ENCODE measurements at places on chromosomes 16 and 17.

- no peak for DNase-seq
Measured at GRCh38 chr17:8275421-8276290, 12.8 kb upstream of the RANGRF start.

GRCh38 chr16:88451586-88452481, 1.2 kb upstream of the ZFPM1 start:
- DNase-seq = no peak

DNA sequence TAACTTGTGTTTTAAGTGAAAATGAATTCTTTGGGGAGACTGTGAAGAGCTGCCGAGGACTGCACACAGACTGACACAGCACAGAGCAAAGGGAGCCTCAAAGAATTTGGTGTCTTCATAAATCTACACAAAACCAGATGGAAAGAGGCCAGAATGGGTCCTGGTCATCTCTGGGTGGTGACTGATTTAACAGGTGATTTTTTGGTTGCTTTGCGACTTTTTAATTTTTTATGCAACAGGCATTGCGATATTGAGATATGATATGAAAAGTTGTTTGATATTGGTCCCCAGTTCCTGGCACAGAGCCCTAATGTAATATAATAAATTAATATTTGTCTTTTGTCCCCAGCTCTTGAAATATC, 12.6 kb upstream of the EIF1 start:
- no peak for DNase-seq

DNA sequence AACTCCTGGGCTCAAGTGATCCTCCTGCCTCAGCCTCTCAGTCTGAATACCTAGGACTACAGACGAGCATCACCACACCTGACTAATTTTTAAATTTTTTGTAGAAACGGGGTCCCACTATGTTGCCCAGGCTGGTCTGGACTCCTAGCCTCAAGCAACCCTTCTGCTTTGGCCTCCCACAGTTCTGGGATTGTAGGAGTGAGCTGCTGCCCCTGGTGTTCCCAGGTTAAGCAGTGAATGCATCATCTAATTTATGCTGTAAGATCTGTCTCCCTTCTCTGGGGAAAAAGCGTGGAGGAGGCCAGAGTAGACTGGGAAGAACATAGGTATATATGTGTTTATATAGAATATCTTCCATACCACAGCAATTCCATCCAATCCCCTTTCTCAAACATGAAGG, 6.6 kb upstream of the N4BP1 start:
- DNase-seq = no peak

DNA sequence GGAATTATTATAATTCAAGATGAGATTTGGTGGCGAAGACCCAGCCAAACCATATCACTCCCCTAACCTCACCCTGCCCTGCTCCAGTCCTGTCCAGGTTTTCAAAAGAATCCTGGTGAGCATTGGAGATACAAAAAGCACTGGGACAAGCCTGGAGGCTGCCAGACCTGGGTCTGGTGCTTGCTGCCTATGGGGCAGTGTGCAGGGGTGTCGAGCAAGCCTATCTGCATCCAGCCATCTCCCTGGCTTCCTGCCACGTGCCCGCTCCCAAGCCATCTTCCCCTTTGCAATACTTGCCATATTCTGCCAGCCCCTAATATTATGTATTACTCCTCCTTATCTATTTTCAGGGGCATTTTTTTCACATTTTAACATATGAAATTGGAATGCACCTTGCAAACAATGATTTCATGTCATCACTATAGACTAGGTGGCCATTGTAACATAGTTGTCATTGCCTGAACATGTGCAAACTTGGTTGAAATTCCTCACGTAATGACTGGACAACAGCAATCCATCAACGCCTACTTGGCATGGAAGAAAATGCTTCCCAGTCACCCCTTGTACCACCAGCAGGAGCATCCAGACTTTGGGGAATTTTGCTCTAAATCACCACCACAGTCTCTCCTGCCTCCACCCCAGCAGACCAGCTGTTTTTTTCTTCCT, 8.1 kb upstream of the KDM8 start:
- DNase-seq = no peak

GRCh38 chr17:2412561-2413021, 11.7 kb upstream of the MNT start:
- no peak for DNase-seq

GRCh38 chr17:17191961-17192381, 14.2 kb downstream of the PLD6 start:
- DNase-seq = no peak

DNA sequence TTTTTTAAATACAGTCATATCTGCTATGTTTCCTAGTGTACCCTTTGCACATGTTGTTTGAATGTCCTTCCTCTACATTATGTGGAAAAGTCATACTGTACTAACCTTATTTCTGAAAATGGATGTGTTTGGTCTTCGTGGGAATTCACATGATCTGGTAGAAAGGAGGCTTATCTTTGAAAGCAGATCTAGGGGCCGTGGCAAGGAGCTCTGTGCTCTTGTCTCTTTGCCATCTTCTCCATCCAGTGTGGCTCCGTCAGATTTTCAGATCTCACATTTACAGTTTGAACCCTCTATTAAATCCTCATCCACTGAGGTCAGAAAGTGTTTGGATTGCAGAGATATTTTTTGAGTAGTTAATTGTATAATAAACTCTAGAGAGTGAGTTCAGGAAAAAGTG, 32.9 kb downstream of the MAP2K4 start:
- no peak for DNase-seq

GRCh38 chr17:8118769-8119580, 661 bp upstream of the ALOXE3 start:
- DNase-seq = peak; percentile 84

DNA sequence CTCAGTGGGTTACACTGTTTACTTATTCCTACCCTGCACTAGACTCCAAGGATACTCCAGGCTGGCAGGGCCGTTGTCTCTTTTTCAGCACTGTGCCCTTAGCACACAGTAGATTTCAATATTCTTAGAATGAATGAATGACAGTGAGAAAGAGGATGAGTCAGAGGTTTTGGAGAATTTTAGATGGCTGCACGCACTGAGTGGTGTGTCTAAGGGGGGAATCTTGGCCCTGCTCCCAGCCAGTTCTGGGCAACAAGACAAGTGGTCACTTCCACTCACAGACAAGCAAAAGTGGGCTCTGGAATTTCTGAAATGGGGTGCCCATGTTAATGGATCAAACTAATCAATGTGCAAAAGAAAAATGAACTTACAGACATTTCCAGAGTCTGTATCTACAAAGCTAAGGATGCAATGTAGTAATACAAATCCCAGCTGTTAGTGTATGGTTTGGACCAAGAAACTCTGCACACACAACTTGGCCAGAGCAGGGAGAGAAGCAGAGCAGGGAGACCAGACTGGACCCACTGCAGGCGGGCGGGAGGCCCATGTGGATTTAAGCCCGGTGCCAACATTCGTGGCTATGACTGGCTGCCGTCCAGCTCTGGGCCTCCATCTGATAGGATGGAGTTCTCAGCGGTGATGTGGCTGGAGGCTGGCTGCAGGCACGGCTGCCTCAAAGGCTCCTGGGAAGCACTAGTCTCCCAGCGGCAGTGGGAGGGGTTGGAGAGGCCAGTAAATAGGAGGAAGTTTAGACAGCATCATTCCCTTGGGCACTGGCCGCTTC, 95.6 kb upstream of the CDYL2 start:
- DNase-seq = no peak

DNA sequence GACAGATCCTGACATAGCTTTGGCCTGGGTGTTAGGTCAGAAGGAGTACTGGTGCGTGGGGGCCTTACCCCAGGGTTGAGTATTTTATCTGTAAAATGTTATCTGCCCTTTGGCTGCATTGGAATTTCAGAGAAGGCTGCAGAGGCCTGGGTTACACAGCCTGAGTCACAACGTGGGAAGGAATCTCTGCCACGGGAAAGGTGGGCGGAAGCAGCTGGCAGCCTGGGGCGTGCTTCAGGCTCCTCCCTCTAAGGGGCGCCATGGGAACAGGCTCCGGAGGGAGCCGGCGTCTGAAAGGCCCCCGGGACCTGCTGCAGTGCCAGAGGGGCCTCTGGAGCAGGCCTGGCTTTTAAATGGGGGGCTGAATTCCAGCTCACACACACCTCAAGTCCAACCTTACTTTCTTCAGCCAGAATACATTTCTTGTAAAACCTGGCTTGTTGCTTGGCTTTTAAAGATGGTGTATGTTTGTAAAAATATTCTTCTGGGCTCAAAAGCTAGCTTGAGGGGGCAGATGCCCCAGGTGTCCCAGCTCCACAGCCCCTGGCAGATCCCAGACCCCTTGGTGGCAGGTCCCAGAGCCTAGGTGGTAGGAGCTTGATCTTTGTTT, 142.2 kb downstream of the RAB11FIP4 start:
- no peak for DNase-seq

- no peak for DNase-seq
Measured at GRCh38 chr16:49548325-49548970, 174.8 kb downstream of the C16orf78 start.

GRCh38 chr16:12184419-12184917, 207.9 kb downstream of the SNX29 start:
- no peak for DNase-seq

- DNase-seq = no peak
Measured at GRCh38 chr16:49912721-49913120, 56.8 kb upstream of the ZNF423 start.

GRCh38 chr16:29743827-29744531, 1.8 kb downstream of the C16orf54 start:
- no peak for DNase-seq

DNA sequence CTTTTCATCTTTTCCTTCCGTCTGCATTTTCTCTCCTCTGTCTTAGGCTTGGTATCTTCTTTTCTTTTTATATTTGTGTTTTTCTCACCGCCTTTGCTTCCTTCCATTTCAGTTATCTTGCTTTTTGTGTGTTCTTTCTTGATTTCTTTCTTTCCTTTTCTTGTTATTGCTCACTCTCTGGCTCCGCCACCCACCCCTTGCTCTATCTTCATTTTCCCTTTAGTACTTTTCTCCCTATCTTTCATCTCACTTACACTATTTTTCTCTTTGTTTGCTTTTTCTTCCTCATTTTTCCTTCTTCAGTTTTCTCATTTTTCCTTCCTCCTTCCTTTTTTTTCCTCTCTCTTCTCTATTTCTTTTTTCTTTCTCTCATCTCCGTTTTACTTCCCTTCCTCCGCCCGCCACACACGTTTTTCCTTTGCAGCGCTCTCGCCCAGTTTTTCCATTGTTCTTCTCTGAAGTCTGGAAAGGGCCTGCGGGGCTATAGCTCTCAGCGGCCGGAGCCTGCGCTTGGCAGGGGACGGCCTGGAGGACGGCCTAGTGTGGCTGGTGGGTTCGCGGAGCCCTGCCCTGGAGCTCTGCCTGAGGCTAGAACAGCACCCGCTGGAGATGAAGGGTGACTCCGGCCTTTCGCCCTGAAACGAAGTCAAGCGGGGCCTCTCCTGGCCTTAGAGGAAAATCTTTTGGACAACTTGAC, 5.2 kb upstream of the HOXB13 start:
- no peak for DNase-seq

- no peak for DNase-seq
Measured at GRCh38 chr16:50369133-50369804, 481 bp upstream of the BRD7 start.

- no peak for DNase-seq
Measured at GRCh38 chr17:6894206-6894528, 62.6 kb upstream of the TEKT1 start.

DNA sequence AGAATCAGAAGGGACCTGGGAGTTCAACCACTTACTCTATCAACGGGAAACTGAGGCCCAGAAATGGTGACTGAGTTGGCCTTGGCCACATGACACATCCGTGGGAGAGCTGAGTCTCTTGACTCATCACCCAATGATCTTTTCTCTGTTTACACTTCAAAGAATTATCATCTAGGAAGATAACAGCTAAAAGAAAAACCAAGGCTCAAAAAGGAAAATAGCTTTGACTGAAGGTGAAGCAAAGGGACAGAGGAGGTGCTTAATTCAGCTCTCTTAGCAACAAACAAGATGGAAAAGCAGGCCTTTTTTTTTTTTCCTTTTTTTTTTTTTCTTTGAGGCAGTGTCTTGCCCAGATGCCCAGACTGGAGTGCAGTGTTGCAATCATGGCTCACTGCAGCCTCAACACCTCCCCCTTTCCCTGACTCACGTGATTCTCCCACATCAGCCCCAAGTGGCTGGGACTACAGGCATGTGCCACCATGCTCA, 16.7 kb downstream of the ERCC4 start:
- peak; percentile 47 for DNase-seq

Measured in Caco-2 (cell line).